ENCODE measurements at places on chromosomes 2 and 18. TPM values are rescaled to one million over a fixed set of nuclear protein-coding genes. Genes with fewer than 3 reads are reported as not detected.

DNA sequence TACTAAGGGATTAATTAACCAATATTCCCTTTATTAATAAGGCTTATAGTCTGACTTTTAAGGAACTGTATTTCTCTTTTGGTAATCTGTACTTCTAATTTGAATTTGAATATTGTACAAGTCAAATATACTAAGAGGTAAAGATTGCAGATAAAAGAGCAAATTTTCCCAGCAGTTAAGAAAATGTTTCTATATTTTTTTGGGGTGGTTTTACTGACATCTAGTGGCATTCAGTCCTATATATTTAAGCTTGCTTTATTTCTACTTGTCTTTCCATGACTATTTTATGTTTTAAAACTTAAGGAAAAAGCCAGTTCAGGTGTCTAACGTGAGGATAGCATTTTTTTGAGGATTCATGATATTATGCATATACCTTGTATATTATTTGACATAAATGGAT, 41.6 kb downstream of the TDRD15 start:
- H3K27me3 ChIP-seq: no peaks in the 10 kb centered on the region
- H3K4me1 ChIP-seq: no peaks in the 10 kb centered on the region
- H3K36me3 ChIP-seq: no peaks in the 10 kb centered on the region
- H3K27ac ChIP-seq: no peak overlapping the region

DNA sequence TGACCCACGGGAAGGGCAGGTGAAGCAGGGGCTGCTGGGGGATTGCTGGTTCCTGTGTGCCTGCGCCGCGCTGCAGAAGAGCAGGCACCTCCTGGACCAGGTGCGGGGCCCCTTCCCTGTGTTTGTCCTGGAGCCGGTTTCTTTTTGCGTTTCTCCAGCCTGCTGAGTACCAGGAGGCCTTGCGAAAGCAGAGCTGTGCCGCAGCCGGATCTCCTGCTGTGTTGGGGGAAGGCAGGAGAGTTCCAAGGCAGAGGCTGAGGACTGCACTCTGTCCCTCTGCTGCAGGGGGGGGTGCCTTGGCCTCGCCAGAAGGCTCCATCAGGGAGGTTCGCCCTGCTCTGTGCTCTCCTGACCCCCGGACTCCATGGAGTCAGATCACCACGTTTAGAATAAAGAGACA, 2.8 kb downstream of the CAPN10 start:
- no peaks in the 10 kb centered on the region for H3K27me3 ChIP-seq
- H3K4me1 ChIP-seq: peaks cover 15% of the 10 kb centered on the region
- no peak overlapping the region for H3K27ac ChIP-seq
- H3K36me3 ChIP-seq: peaks cover 38% of the 10 kb centered on the region
- no peak for DNase-seq

- H3K36me3 ChIP-seq: no peaks in the 10 kb centered on the region
- no peak overlapping the region for H3K4me3 ChIP-seq
- H3K27me3 ChIP-seq: no peaks in the 10 kb centered on the region
Measured at GRCh38 chr2:15668611-15669305, 77.1 kb downstream of the DDX1 start.

The QPCT gene
- total RNA-seq: not detected

The COBLL1 gene
- 59.4 TPM for total RNA-seq
